Epithelial cell of esophagus (primary cell): ENCODE measurements at places on chromosomes 7 and 10.

GRCh38 chr10:114724716-114725106, 66.6 kb upstream of the ABLIM1 start:
- no peak for DNase-seq

DNA sequence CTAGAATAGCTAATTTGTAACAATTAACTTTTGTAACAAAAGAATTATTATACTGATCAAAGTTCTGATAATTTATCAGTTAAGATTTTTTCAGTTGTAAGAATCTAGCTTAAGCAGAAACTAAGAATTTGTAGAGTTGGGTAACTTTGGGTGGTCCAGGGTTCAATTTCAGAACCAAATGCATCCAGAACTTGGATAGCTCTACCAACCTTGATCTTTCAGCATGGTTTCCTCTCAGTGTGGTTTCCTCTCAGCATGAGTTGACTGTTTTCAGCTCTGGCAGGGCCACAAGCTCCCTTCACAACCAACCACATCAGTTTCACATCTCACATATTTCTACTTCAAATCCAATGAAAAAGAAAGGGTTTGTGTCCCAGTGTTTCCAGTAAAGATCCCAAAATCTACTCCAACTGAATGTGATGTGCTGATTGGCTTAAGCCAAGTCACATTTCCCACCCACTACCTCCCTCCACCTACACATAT, 3.3 kb upstream of the FAS start:
- no peak for DNase-seq

DNA sequence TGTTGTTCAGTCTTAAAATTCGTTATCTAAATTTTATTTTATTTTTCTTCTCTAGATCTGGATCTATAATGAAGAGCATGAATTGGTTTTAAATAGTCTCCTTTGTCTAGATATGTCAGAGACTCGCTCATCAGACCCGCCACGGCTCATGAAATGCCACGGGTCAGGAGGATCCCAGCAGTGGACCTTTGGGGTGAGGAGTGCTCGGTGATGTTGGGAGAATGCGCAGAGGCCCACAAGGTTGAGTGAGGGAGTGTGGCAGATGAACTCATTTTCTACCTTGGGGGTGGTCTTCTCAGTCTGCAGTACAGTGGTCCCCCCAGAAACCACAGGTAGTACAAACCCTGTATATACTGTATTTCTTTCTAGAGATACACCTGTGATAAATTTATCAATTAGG, 95.3 kb downstream of the GALNT11 start:
- no peak for DNase-seq

DNA sequence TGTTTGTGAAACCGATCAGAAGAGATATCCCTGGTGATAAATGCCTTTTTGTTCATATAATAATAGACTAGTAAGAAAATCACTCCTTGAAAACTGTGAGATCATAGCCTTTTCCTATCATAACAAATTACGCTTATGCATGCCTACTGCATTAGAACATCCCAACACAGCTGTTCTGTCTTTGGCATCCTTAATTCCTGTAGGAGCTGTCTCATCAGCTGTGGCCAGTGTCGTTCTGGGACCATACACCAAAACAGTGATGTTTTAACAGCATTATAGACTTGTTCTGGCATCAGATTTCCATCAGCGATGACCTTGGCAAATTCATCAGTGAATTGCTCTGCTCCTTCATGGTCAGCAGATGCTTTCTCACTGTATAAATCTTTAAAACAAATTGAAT, 423.6 kb upstream of the LRGUK start:
- peak; percentile 52 for DNase-seq

GRCh38 chr10:106631016-106631702, 533.3 kb downstream of the SORCS1 start:
- no peak for DNase-seq

GRCh38 chr7:156929789-156930539, 19.5 kb upstream of the NOM1 start:
- no peak for DNase-seq

GRCh38 chr10:121900443-121901174, 27.2 kb downstream of the ATE1 start:
- DNase-seq, result peak; percentile 68

GRCh38 chr7:7099584-7100014, 82.7 kb upstream of the C1GALT1 start:
- peak; percentile 92 for DNase-seq

GRCh38 chr10:75505840-75506506, 74.5 kb downstream of the LRMDA start:
- no peak for DNase-seq

- DNase-seq, result no peak
Observed at GRCh38 chr10:110192552-110192951, 14.9 kb upstream of the MXI1 start.

DNA sequence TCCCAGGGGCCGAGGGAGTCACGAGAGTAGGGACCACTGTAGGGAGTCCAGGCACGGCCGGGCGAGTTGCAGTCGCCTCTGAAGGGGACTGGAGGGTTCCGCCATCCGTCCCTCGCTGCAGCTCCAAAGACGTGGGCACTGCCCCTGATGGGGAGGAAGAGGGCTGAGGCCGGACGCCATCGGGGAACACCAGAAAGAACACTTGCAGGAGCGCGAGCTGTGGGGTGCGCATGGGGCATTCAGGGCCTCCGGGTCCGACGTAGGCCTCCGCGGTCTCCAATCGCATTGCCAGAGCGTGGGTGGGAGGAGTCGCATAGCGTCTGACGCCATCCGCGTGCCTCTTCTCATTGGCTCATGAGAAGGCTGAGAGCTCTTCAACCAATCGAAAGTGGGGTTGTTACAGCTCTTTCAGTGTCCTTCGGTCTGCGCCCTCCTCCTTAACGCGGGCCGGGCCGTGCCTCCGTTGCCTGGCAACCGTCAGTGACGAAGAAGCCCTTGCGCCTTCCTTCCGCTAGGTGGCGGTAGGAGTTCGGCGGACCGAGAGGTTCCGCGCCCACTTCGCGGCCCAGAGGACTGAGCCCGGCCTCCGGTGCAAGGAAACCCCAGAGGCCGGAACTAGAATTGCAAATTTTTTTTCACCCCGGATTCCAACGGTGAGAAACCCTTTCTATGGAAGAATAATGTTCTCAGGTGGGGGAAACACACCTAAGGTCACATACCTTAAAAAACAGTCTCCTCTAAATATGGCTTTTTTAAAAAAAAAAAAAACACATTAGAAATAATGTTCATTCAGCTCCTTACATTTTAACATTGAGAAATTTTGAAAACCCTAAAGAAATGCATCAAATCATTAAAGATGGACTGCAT, at the start of gene TCTN3:
Gene TCTN3, minus strand, starts transcription at position 260 of the 867 bp plus-strand sequence. Its CDS starts 28 bp downstream, at position 232.
- DNase-seq, result peak; percentile 100
